Neural progenitor cell (in vitro differentiated cells): ENCODE measurements at places on chromosomes 6 and 20. TPM values are rescaled to one million over a fixed set of nuclear protein-coding genes. Genes with fewer than 3 reads are reported as not detected.

DNA sequence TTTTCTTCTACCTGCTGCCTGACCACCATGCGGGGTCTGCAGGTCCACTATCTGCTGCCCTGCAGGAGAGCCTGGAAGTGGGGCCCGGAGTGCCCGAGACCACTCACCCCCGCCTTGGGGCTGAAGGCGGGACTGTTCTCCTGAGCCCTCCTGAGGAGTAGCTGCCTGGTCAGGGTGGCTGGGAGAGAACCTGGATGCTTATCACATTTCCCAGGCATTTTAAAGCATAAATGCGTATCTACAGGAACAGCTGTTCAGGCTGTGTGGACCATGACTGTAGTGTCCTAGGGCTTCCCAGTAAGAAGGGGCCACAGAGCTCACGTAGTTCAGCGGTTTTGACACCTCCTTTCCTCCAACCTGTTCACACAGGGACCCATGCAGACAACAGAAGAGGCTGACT, 123.3 kb downstream of the AGPAT4 start:
- DNase-seq = no peak

GRCh38 chr20:62484478-62484877, 8.7 kb upstream of the GATA5 start:
- no peak for DNase-seq

DNA sequence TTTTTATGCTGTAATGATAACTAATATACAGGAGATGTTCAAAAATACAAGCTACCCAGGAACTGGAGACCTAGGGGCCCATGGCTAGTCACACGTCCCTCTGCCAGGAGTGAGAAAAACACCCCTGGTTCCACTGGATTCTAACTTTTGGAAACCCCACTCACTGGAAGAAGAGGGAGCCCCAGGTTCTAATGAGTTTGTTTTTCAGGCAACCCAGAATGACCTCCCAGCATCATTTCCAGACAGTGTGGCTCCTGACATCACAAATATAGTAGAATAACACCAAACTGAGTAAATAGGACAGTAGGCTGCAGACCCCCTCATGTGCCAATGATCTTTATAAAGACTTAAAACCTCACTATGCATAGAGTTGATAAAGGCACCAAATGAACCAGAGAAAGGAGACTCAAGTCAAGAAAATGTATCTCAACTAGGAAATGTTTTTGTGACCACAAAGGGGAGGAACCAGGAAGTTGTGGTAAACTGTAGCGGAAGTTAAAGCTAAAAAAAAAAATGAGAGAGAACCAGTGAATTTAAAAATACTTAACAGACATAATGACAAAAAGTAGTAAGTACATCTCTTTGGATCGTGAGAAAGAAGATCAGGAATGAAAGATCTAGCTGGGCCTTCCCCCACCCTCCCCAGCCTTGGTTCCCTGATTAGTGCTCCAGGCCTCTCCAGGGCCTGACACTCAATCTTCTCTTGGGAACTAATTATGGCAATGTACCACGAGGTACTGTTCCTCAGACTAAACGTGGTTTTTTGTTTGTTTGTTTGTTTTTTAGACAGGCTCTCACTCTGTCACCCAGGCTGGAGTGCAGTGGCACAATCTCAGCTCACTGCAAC, 19.8 kb downstream of the HLA-E start:
- no peak for DNase-seq

Gene GPR6
- not detected in 2 replicates for total RNA-seq

DNA sequence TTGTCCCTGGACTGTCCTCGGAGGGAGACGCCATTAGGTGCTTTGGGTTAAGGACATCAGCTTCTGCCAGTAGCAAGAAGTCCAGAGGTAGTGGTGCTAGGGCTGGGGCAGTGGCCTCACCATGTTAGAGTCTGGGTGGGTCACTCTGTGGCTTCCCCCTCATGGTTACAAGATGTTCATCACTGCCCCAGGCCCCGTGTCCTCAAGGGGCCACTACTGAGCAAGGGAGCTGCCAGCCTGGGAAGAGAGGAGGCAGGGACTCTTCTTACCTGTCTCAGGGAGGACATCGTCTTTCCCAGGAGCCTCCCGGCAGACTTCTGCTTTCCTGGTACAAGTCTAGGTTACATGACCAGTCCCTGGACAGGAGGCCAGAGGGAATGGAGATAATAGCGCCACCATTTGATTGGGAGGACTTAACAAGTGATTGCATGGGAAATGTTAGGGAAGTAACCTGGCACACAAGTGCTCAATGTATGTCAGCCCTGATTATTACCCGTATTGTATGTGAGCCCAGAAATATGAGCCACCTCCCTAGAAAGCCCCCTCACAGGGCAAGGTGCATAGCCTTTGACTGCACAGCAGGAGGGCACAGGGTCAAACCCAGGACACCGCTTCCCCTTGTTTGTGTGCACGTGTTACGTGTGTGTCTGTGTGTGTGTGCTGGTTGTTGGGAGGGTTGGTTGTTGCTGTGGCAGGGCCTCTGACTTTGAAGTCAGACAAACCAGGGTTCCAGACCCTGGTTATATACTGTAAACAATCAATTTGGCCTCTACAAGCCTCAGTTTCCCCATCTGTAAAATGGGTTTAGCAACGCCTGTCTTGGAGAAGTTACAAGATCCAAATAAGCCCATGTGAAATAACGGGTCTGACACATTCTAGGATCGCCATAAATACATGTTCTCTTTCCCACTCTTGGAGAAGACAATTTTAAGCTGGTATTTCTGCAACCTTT, 30.0 kb downstream of the SIRPA start:
- no peak for DNase-seq

Gene CGAS
- total RNA-seq = 0.62 and 0.90 TPM in 2 replicates
